Stimulated activated CD4-positive, alpha-beta T cell treated with anti-CD3 and anti-CD28 coated beads, Interleukin-4, amount 100 ng/mL, for 48 hours (primary cell): ENCODE measurements at places on chromosomes 12 and 14.

- no peak for DNase-seq
These were observed 91.3 kb downstream of the PRKD1 start for GRCh38 chr14:29836395-29836794.

DNA sequence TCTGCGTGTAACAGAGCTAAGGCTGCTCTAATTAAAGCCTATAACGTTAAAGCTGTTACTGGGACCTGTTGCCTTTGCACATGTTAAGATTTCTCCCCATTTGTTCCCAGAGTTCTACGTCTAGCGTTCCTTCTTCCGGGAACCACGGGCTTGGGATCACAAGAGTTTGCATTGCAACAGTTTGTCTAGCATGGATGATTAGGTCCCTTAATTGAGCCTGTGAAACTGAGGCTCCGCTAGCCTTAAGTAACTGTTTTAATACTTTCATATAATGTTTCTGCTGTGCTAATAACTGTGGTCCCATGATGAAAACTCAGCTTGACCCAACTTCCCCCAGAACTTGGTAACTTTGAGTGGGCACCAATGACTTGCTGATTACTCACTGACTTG is 16.7 kb upstream of the LYZ start:
- no peak for DNase-seq

DNA sequence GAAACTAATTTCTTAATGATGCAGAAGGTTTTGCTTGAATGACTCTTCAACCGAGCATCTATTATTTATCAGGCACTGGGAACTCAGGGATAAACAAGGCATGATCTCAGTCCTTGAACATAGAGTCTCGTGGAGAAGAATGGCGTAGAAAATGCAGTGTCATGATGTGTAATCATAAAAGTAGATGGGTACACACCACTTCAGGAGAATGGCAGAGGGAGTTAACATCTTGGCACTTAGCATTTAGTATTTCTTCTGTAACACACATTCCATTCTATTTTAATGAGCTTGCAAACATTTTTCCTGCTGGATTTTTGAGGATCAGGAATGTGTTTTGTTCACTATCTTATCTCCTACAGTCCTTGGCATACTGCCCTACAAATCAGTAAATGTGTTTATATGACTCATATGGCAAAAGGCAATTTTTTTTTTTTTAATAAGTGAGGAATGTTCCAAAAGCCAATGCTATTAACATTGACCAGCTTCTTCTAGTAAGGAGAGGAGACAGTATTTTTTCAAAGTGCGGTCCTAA is 3.8 kb downstream of the TXNRD1 start:
- DNase-seq, result no peak

GRCh38 chr14:71460091-71460490 is 472.1 kb upstream of the RGS6 start:
- no peak for DNase-seq

GRCh38 chr12:32047357-32048212 is 59.1 kb upstream of the BICD1 start:
- no peak for DNase-seq

- no peak for DNase-seq
These were observed 13.7 kb downstream of the ATG2B start for GRCh38 chr14:96349286-96350075.

GRCh38 chr12:123267335-123267920 is 4.2 kb downstream of the CDK2AP1 start:
- DNase-seq, result no peak

DNA sequence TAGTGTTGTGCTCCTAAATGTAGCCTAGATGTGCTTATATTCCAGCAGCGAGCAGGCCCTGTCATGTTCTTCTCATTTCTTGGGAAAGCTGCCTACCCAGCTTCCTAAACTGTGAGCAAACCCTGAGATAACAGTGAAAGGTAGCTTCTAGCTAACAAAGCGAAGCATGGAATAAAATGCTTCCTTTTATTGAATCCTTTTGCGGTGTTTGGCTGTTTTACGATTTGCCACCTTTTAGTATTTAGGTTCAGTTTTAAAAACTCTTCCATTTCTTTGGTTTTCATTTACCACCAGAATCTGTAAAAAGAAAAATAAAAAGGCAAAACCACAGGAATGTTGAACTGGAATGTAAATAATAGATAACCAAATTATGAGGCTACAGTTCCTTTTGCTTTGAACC is 5.0 kb upstream of the PKP2 start:
- no peak for DNase-seq

DNA sequence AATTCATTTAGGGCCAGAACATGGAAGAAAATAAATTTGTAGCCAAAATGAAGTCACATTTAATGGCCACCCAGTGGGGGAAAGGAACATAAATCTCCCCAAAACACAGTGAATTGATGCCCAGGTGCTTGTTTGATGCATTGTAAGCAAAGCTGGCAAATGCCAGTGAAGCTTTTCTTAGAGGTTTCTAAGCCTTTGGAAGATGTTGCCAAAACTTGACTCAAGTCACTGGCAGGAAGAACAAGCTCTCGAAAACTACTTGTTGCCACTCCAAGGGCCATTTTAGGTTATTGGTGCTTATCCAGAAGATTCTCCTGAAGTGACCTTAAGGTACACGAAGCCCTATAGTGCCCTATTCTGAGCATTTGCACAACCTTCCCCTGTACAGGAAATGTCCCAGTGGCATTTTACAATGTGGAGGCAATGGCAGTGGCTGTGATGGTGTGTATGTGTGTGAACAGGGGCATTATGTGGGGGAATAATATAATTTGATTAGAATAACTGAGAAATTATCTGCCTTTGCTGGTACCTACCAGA is 89.5 kb upstream of the NOVA1 start:
- no peak for DNase-seq

DNA sequence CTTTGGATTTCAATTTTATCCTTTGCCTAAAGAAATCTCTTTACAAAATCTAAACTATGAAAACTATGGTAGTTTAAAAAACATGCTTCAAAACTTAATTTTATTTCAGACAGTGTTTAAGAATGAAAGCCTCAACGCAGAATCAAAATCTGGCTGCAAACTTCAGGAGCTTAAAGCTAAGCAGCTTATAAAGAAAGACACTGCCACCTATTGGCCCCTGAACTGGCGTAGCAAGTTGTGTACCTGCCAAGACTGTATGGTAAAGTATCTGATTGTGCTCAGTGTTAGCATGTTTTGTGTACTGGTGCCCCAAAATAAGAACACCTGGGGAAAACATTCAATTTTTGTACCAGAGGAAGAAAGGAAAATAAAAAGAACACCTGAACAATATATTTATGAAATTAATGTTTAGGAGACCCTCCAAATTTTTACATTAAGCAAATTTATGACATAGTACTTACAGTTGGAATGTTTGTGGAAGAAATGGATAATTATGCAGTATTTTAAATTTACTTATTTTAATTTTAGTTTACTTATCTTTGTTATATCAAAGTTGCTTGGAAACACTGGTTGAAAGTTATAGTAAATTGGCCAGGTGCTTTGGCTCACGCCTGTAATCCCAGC is 12.2 kb downstream of the UBR7 start:
- no peak for DNase-seq

GRCh38 chr14:102511538-102511937 is 2.0 kb upstream of the ANKRD9 start:
- DNase-seq, result no peak

GRCh38 chr14:29637411-29637810 is 290.2 kb downstream of the PRKD1 start:
- no peak for DNase-seq

DNA sequence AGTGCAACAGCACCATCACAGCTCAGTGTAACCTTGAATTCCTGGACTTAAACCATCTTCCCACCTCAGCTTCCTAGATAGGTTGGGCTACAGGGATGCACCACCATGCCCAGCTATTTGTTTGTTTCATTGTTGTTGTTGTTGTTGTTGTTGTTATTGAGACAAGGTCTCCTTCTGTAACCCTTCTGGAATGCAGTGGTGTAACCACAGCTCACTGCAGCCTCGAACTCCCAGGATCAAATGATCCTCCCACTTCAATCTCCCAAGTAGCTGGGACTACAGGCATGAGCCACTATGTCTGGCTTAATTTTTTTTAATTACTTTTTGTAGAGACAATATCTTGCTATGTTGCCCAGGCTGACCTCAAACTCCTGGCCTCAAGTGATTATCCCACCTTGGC is 1.2 kb upstream of the NEMP1 start:
- no peak for DNase-seq

- no peak for DNase-seq
These were observed 34.0 kb downstream of the APAF1 start for GRCh38 chr12:98678946-98679610.

DNA sequence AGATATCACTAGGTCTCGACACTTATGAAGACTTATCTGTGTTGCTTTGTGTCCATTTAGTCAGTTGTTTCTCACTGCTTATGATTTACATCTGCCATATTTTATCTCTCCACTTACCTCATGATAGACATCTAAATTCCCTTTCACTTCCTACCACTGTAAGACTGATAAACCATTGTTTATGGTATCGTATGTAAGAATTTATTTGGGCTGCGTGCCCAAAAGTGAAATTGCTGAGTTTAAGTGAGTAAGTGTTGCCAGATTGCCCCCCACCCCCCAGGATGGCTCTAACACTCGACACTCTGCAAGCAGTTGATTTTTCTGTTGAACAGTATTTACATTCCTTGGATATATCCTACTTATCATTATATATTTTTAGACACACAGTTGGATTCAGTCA is 69.9 kb upstream of the MON2 start:
- no peak for DNase-seq

- DNase-seq, result no peak
These were observed 27.4 kb downstream of the PALS1 start for GRCh38 chr14:67268426-67269150.

DNA sequence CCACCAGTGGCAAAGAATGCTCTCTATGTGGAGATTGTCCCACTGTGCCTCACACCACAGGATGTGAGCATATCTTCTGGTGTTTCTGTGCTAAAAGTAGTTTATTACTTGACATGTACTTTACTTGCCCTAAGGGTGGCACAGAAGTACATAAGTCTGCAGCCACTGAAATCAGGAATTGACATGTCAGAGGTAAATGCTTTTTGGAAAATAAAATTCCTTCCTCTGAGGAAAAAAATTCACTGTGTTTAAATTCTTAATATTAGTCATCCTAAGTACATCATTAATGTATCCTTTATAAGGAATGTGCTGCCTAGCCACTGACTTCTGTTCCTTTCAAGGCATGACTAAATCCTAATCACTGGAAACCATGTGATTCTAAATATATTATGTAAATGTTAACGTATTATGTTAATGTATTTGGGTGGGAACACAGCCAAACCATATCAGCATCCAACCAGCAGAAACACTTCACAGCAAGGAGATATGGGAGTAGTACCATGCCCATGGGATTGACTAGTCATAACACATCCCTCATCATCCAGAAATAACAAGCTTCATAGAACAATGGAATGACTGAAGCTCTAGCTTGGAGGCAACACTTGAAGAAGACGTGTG is 239.7 kb upstream of the PPFIA2 start:
- no peak for DNase-seq

- no peak for DNase-seq
These were observed 201.2 kb upstream of the SFSWAP start for GRCh38 chr12:131509701-131510100.

GRCh38 chr14:104086661-104087461 is 1.4 kb downstream of the ASPG start:
- no peak for DNase-seq

- DNase-seq, result no peak
These were observed 258.6 kb downstream of the IPO8 start for GRCh38 chr12:30437044-30437443.

DNA sequence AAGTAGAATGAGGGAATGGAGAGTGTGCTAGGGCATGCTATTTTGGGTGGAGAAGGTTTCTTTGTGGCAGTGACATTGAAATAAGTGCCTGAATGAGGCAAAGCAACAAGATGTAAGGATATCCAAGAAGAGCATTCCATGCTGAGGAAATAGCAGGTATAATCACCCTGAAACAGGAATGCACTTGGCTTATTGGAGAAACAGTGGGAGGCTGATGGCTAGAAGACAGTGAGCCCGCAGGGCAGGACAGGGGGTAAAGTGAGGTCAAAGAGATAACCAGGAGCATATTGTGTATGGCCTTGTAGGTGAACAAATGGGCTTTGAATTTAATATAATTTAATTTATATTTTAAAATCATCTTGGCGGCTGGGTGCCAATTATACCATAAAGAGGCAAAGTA is 877.0 kb downstream of the DIO2 start:
- no peak for DNase-seq

DNA sequence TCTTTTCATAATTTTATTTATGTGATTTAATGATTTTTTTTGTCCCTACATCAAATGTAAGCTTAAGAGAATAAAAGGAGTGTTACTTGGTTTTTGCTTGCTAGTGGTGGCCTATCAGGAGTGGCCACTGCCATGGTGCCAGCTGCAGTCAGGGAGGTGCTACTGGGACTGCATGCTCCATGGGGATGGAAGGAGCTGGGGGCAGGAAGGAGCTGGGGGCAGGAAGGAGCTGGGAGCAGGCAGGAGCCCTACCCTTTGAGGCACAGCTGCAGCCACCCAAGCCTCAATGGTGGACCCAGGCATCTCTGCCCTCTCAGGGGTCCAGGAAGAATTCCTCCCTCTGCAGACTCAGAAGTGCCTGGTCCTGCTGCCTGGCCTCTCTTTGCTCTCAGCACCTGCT is 796.0 kb downstream of the SLC16A7 start:
- no peak for DNase-seq

GRCh38 chr14:75259510-75259855 is 19.1 kb upstream of the FOS start:
- DNase-seq, result no peak

GRCh38 chr14:41891624-41892023 is 284.9 kb downstream of the LRFN5 start:
- DNase-seq, result no peak

DNA sequence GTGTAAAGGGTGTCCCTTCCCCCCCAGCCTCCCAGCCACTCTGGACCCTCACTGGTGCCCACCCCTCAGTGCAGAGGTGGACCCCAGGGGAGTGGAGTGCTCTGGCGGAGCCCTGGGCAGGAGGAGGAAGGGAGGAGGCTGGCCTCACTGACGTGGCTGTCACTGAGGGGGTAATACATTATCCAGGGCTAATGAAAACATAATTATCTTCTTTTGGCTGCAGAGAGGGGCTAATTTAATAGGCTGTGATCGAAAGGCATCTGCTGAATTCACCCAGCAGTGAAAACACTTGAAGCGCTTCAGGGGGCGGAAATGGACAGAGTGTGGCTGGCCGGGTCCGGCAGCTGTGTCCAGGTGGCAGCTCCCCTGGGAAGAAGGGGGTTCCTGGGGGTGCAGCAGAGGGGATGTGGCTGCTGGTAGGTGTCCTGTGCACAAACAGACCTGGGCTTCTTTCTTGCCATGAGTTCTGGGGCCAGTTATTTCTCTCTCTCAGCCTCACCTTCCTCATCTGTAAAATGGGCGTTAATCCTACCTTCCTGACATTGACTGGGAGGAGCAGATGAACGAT is 3.7 kb upstream of the NOS1 start:
- DNase-seq, result no peak

- no peak for DNase-seq
These were observed 92.8 kb upstream of the KCNA1 start for GRCh38 chr12:4816744-4817525.

- DNase-seq, result no peak
These were observed 242.9 kb downstream of the CHST11 start for GRCh38 chr12:104699489-104700190.
